Aortic smooth muscle cell (primary cell): ENCODE measurements at places on chromosomes 6 and 20. TPM values are rescaled to one million over a fixed set of nuclear protein-coding genes. Genes with fewer than 3 reads are reported as not detected.

Gene TRIM10
- total RNA-seq = under 0.01 and 0.13 TPM in 2 replicates

Gene OR2J3
- not detected in 2 replicates for total RNA-seq

Gene LBP
- total RNA-seq = 0.26 TPM in 1 of 2 replicates, not detected in the other

Gene KCNQ2
- total RNA-seq = not detected in 2 replicates

Gene SLC35D3
- not detected in 2 replicates for total RNA-seq

Gene RBPJL
- total RNA-seq = not detected in 2 replicates

Gene SLC22A2
- total RNA-seq = 0.13 TPM in 1 of 2 replicates, not detected in the other

Gene AAR2
- total RNA-seq = 19.2 and 19.9 TPM in 2 replicates

Gene CST2
- 2.8 and 10.8 TPM in 2 replicates for total RNA-seq

Gene ISM1
- total RNA-seq = 0.06 and 0.66 TPM in 2 replicates

Gene BFSP1
- 1.9 and 2.9 TPM in 2 replicates for total RNA-seq

Gene KCNK15
- 0.26 and 0.37 TPM in 2 replicates for total RNA-seq

Gene C20orf204
- total RNA-seq = 0.75 and 1.1 TPM in 2 replicates

Gene PRR18
- total RNA-seq = not detected in 2 replicates

Gene BPIFA3
- not detected in 2 replicates for total RNA-seq

Gene HINT3
- total RNA-seq = 26.7 and 29.3 TPM in 2 replicates

Gene MACROD2
- 0.40 and 0.56 TPM in 2 replicates for total RNA-seq

Gene PI3
- total RNA-seq = not detected in 2 replicates

Gene TMEM217
- 1.3 and 1.8 TPM in 2 replicates for total RNA-seq

Gene NT5E
- total RNA-seq = 509 and 869 TPM in 2 replicates

Gene TCEA2
- 28.1 and 29.8 TPM in 2 replicates for total RNA-seq

Gene DEF6
- total RNA-seq = under 0.01 and 0.19 TPM in 2 replicates

Gene ADGB
- total RNA-seq = not detected in 2 replicates

Gene UBE2V1
- 35.0 and 58.1 TPM in 2 replicates for total RNA-seq

Gene GRM1
- total RNA-seq = 0.06 and 0.13 TPM in 2 replicates
